Non-pigmented ciliary epithelial cell (primary cell): ENCODE measurements at places on chromosomes 5 and 9.

- no peak for DNase-seq
Measured at GRCh38 chr9:130329061-130329460, 63.5 kb downstream of the HMCN2 start.

DNA sequence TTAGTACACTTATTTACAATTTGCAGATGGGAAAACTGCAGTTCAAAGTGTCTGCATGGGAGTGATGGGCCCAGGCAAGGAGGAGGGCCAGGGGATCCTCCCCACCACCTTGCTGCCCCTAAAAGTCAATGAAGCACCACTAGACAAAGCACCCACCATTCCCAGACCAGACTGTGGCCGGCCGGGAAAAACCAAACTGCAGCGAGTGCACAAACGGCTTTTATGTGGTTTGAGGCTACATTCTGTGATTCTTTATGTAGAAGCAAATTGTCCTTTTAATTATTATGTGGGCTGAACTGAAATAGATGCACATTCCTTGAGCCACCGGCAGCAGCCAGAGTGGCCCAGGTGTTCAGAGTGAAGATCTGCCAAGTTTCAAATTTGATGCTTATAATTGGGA lies 585.3 kb upstream of the KLF4 start:
- no peak for DNase-seq

- DNase-seq = no peak
Measured at GRCh38 chr9:20611691-20612287, 10.5 kb downstream of the MLLT3 start.

GRCh38 chr9:124392871-124393460 lies 22.3 kb downstream of the PSMB7 start:
- peak; percentile 55 for DNase-seq

GRCh38 chr5:116456036-116456435 lies 118.6 kb downstream of the SEMA6A start:
- DNase-seq = no peak
